ENCODE measurements at places on chromosomes 5 and 9.

DNA sequence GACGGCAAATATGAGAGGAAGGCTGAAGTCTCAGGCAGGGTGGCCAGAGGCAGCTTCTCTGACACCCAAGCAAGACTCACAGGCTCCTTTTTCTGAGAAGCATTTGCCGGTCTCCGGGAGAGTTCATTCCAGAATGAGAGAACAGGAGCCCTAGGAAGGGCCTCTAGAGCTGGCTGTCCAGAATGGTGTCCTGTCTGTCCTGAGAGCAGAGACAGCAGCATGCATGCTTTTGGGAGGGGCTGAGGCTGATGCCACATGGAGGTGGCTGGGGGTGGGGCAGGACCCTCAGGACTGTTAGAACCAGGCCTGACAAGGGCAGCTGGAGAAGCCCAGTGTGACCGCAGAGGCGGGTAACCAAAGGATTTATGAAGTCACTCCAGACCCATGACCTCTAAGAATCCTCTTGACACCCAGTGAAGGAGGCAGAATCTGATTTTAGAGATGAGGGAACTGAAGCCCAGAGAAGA is 60.0 kb downstream of the SHB start:
- no peak for DNase-seq

DNA sequence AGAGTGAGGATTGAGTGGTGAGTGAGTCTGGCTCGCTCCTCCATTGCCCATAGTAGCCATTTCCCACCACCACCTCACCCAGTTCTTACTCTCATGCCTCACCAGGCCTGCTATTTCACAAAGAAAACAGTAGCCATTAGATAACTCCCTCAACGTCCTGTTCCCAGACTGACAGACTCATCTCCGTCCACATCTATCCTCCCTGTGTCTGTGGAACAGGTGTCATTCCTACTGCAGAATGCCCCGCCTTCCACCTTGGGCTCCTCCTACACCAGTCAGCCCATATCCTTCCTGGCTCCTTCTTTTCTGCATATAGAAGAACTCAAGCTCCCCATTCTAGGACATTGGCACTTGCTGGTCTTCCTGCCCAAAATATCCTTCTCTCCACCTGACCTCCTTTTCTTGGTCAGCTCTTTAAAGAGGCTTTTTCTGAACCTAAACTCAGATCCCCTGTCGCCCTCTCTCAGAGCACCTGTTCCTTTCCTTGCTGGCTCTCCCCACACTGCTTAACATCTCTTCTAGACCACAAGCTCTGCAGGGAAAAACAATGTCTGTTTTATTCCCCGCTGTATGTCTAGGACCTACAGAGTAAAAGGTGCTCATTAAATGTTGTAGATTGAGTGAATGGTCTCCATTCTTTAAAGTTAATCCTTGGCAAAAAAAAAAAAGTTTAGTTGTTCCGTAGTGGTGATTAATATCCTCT is 3.2 kb downstream of the TNFAIP8 start:
- no peak for DNase-seq

DNA sequence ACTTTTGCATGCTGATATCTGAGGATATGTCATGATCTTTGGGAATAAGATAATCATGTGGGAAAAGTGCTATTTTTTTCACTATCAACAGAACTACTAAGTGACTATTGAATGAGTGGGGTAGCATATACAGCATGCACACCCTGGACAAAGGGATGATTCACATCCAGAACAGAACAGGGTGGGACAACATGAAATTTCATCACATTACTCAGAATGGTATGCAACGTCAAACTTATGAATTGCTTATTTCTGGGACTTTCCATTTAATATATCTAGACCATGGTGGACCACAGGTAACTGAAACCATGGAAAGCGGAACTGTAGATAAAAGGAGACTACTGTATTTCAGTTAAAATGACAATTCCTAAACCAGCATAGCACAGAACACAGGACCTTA is 370.0 kb downstream of the HINT1 start:
- DNase-seq, result no peak

GRCh38 chr5:76663573-76663972 is 40.4 kb upstream of the F2RL2 start:
- no peak for DNase-seq

GRCh38 chr9:33161011-33161588 is 6.0 kb downstream of the B4GALT1 start:
- DNase-seq, result peak; percentile 60

GRCh38 chr9:137236238-137236935 is 4.7 kb upstream of the TUBB4B start:
- peak; percentile 95 for DNase-seq

- peak; percentile 28 for DNase-seq
Observed at GRCh38 chr5:18393565-18394442, 759.5 kb downstream of the TAF11L14 start.

- no peak for DNase-seq
Observed at GRCh38 chr5:126455728-126456127, 32.5 kb downstream of the GRAMD2B start.

DNA sequence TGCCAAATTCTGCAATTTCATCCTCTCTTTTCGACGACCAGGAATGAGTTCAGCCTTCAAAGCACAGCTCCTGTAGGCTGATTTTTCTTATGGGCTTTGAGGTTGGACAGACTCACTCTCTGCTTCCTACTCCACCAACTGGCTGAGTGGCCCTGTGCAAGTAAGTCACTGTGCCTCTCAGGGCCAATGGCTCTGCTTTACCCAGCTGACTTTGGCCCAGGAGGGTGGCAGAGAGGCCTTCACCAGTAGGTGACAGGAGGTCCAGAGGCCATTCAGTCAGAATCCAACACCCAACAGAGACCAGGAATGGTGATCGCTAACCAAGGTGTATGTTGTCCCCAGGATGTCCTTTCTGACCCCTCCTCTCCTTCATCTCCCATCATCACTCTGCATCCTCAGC is 49.5 kb upstream of the ALDH1B1 start:
- DNase-seq, result no peak

- DNase-seq, result no peak
Observed at GRCh38 chr5:107118184-107119019, 552.3 kb downstream of the EFNA5 start.

DNA sequence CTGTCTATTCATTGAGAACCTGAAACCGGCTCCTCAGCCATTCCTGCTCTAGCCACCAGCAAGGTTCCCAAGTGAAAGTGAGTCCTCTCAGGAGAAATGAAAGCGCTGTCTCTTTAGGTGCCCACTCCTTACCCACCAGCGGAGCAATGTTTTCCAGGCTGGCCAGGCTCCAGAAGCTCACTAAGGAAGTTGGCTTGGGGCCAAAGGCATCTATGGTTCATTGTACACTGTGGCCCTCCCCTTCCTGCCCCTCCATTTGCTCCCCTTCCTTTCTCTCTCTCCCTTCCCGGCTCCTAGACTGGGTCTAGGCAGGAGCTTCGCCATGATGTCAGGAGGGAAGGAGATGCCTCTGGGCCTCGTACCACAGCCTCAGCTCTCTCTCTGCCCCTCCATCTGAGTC is 1.1 kb upstream of the GABRP start:
- DNase-seq, result no peak

- DNase-seq, result no peak
Observed at GRCh38 chr9:129595903-129596540, 24.9 kb downstream of the C9orf50 start.

GRCh38 chr9:128108269-128109049 is 19.1 kb downstream of the PTGES2 start:
- no peak for DNase-seq

DNA sequence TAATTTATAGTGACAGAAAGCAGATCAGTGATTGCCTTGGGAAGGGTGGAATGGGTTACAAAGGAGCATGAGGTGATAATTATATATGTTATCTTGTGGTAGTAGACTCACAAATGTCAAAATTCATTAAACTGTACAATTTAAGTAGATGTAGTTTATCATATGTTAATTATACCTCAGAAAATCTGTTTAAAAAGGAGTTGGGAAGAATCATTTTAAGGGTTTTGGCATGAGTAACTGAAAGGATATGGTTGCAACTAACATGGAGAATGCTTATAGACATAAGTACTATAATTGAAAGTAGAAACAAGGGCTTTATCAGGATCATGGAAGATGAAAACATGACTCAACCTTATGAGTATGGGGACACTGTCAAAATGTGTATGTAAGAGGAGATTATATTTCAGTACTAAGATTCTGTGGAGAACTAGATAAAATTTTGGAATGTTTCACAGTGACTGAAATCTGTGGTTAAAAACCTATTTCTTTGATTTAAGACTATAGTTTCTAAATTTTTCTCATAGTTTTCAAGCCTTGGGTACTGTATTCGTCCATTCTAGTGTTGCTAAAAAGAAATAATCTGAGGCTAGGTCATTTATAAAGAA is 73.3 kb downstream of the FCHO2 start:
- no peak for DNase-seq

DNA sequence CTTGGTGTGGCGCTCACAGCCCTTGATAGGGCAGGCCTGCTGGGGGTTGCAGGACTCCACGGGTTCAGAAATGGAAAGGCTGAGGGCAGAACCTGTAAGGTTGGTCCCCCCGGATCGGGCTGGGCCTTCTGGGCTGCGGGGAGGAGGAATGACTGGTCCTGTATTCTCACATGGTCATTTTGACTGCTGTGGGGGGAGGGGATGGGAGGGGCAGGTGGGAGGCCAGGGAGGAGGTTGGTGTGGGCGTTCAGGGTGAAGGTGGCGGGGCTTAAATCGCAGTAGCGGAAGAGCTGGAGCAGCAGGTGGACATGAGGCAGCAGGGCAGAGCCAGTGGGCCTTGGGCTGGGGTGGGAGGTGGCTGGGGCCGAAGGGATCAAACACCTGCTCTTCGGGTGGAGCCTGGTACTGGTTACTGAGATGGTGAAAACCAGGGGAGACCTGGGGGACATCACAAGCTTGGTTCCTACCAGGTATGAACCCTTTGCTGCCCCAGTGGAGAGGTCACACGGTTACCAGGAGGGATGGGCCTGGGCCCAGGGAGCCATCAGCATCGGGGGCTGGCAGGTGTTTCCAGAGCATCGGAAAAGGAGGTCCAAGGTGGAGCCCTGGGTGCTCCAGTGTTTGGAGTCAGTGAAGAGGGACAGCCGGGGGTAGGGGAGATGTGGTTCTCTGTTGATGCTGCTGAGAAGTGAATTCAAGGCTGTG is 1.8 kb downstream of the MRPS2 start:
- DNase-seq, result no peak

DNA sequence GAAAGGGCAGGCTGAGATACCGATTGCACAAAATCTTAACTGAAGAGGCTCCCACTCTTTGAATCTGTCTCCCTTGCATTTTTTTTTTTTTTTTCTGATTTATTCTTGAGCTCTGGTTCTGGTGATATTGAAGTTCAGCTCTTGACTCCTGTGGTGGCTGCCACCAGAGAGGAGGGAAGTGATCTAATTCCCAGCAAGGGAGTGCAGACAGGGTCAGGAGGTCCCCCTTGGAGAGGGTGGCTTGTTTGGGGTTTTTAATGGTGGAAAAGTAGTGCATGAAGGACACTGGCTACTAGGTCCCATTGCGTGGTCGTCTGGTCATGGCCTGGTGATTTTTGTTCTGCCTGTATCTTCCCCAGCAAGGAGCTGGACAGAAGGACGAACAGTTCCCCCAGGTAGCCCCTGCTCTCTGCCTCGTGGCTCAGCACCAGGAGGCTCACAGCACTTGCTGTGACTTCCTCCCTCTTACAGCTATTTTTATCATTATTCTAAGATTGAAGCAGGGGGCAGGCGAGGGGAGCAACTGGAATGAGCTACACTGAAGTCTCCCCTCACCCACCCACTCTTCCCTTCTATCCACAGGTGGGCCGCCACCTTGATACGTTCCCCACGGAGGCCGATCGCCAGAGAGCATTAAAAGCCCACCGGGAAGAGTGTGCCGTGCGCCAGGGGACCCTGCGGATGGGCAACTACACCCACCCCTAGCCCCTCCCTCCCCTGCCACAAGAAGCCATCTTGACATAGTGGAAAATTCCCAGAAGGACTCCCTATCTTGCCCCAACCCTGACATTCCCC is 10.4 kb upstream of the BARHL1 start:
- DNase-seq, result no peak

- DNase-seq, result no peak
Observed at GRCh38 chr9:93223260-93224180, 39.6 kb downstream of the WNK2 start.

GRCh38 chr9:97447001-97447400 is 35.1 kb downstream of the TDRD7 start:
- no peak for DNase-seq

- no peak for DNase-seq
Observed at GRCh38 chr9:33408087-33408486, 5.7 kb upstream of the AQP7 start.

- no peak for DNase-seq
Observed at GRCh38 chr5:82494942-82495341, 216.8 kb upstream of the RPS23 start.

- no peak for DNase-seq
Observed at GRCh38 chr5:149285153-149285552, 13.5 kb downstream of the AFAP1L1 start.

- DNase-seq, result no peak
Observed at GRCh38 chr5:93649234-93649900, 66.3 kb downstream of the NR2F1 start.

- no peak for DNase-seq
Observed at GRCh38 chr5:1011741-1012312, 3.2 kb downstream of the NKD2 start.

GRCh38 chr9:94920420-94921091 is 194.1 kb downstream of the AOPEP start:
- DNase-seq, result no peak

DNA sequence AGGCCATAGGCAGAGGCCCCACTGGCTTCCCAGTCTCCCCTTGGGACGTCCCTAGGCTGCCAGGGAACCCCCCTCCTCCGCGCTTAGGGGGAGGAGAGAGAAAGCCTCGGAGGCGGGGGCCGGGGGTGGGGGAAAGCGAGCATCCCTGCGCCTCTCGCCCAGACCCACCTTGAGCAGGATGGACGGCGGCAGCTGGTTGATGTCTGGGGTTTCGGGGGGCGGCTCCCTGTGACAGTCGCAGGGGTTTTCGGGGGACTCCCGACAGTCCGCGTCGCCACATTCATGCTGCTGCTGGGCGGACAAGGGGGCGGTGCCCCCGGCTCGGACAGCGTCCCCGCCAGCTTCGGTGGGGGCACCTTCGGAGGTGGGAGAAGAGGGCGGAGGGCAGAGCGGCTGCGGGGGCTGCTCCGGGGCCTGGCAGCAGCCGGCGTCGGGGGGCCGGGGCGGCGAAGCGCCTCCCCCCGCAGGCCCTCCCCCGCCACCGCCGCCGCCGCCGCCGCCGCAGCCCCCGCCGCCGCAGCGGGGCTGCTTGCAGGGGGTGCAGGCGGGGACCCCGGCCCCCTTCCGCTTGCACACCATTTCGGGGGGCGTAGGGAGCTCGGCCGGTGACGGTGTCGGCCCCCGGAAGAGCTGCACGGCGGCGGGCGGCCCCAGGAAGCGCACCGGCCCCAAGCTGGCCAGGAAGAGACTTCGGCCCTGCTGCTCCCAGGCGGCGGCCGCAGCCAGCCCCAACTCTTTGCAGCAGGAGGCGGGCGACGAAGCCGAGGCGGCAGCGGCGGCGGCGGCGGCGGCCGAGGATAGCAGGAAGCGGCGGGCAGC is 1.2 kb downstream of the FBXL17 start:
- DNase-seq, result peak; percentile 72
